Dermis blood vessel endothelial cell (primary cell): ENCODE measurements at places on chromosomes 7 and 10. TPM values are rescaled to one million over a fixed set of nuclear protein-coding genes. Genes with fewer than 3 reads are reported as not detected.

The KCNH2 gene
- total RNA-seq: under 0.01 TPM in 1 of 2 replicates, not detected in the other

DNA sequence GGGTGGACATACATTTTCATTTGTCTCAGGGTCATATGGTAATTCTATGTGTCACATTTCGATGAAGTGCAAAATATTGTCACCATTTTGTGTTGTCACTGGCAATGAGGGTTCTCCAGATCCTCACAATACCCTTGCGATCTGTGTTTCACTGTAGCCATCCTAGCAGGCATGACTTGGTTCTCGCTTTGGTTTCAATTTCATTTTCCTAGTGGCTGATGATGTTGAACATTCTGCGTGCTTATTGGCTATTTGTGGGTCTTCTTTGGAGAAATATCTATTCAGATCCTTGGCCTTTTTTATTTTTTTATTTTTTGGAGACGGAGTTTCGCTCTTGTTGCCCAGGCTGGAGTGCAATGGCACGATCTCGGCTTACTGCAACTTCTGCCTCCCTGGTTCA, 24.8 kb upstream of the MNX1 start:
- no peak for DNase-seq

DNA sequence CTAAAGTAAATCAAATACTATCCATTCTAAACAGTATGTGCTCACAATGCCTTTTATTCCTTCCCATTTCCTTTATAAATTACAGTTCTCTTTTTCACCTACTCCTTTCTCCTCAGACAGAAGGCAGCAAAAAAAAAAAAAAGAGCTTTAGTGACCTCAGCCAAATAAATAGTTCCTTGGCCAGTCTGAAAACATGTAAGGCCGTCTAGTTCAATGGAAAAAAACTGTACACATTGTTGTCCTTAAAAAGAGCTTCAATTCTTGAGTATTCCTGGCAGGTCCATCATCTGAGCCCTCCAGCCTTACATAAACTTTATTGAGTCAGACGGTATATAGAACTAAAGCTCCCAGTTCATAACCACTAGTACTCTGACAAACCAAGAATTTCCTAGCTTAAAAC, 185.4 kb downstream of the CACNA2D1 start:
- DNase-seq: no peak

- no peak for DNase-seq
Observed at GRCh38 chr7:10706875-10707493, 266.7 kb upstream of the PHF14 start.

GRCh38 chr7:7719236-7719635, 829 bp upstream of the RPA3 start:
- DNase-seq: peak; percentile 70

DNA sequence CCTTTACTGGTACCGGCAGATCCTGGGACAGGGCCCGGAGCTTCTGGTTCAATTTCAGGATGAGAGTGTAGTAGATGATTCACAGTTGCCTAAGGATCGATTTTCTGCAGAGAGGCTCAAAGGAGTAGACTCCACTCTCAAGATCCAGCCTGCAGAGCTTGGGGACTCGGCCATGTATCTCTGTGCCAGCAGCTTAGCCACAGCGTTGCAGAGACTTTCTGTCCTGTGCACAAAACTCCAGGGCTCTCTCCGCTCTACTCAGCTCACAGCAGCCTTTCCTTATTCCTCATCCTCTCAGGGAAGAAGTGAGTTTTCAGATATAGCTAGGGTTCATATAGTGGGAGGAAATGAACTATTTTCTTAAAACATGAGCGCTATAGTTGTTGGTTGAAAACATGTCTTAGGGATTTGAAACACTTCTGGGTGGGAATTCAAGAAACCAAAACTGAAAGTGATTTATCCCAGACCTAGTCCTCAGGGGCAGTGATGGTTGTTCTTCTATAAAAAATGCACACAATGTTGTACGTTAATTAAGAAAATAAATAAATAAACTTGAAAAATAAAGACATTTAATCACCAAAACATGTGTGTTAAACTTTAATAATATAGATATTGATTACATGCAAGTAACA, 150.2 kb upstream of the PRSS58 start:
- no peak for DNase-seq

DNA sequence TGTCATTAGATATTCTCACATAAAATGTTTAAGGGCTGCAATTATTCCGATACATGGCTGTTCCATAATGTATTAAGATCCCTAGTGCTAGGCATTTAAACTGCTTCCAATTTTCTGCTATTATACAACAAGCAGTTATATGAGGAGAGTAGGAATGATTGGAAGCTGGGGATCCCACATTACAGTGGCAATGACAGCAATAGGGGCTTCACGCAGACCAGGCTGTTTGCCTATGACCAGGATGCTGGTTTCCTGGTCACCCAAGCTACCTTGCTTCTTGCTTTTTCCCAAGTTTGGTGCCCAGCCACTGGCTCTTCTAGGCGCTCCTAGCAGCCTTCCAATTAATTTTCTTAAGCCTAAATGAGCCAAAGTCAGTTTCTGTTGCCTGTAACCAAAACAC, 39.3 kb downstream of the SMURF1 start:
- DNase-seq: no peak

DNA sequence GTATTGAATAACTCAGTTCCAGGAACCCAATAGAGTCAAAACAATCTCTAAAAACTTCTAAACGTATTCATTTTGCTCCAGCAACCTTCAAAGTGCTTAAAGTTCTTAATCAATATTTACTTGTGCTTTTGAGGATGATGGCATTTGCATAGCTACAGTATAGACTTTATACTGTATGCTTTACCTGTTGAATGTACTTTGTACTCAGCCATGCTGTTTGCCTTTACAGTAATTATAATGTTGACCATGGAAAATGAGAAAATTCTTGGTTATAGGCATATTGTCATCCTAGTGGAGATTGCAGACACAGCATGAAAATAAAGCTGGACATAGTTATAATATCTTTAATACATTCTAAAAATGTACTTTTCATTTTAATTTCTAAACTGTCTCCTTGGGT, 762.7 kb upstream of the PHF14 start:
- DNase-seq: no peak

GRCh38 chr7:152341039-152341913, 94.5 kb downstream of the KMT2C start:
- peak; percentile 82 for DNase-seq

- DNase-seq: no peak
Observed at GRCh38 chr7:100763556-100764140, 30.3 kb downstream of the ZAN start.

The OPN1SW gene
- total RNA-seq: not detected in 2 replicates

- no peak for DNase-seq
Observed at GRCh38 chr7:155858521-155859061, 46.3 kb upstream of the SHH start.

The ZNF33B gene
- total RNA-seq: 15.7 and 32.8 TPM in 2 replicates

The STAMBPL1 gene
- 1.0 and 1.4 TPM in 2 replicates for total RNA-seq

- DNase-seq: no peak
Observed at GRCh38 chr7:150955519-150956394, 22.4 kb downstream of the KCNH2 start.
